ENCODE measurements at places on chromosomes 4 and X.

DNA sequence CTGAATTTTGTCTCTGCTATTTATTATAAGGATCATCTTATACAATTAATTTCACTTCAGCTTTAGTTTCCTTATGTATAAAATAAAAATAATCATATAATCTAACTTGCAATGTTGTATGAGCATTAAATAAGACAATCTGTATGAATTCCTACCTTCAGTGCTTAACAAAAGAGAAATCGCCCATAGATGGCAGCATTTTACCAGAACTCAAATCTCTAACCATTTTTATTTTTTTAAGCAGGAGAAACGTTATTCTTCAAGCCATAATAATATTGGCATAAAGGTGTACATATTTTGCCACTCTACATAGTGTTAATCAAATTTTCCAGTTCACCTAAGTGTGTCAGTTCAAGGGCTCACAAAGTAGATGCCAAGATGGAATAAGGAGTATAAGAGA lies 78.8 kb downstream of the TMEM47 start:
- no peak for DNase-seq

GRCh38 chr4:108159845-108160244 lies 8.9 kb downstream of the LEF1 start:
- DNase-seq, result no peak

DNA sequence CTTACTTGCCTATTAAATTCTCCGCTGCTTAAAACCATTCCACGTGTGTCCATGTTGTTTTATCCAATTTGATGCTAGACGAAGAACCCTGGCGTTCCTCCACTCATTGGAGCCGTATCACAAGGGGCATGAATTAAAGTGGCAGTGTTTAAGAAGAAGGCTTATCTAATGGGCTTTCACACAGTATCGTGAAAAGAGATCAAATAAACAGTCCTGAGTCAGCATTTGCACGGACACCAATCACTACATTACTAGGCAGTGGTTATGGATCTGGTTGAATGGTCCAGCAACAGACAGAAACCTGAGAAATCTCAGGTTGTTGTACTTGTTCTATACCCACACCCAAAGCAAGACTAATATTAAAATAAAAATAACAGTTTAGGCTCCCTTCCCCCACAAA lies 671.6 kb downstream of the FAT4 start:
- DNase-seq, result no peak

- DNase-seq, result no peak
These were observed 55.3 kb downstream of the MBNL3 start for GRCh38 chrX:132433551-132433950.

DNA sequence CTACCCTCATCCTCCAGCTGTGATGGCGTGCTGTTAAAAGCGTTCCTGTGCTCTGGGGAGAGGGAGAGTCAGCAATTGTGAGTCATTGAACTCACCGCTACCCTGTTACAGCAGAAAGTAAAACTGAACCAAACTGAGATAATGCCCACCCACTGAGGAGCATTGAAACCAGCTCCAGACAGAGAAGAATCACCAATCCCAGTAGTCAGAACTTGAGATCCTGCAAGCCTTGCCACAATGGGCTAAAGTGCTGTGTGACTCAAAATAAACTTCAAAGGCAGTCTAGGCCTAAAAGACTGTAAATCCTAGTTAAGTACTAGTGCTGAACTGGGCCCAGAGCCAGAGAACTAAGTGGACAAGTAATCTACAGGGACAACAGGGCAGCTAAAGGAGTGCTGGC lies 1394.2 kb upstream of the DIAPH2 start:
- no peak for DNase-seq

DNA sequence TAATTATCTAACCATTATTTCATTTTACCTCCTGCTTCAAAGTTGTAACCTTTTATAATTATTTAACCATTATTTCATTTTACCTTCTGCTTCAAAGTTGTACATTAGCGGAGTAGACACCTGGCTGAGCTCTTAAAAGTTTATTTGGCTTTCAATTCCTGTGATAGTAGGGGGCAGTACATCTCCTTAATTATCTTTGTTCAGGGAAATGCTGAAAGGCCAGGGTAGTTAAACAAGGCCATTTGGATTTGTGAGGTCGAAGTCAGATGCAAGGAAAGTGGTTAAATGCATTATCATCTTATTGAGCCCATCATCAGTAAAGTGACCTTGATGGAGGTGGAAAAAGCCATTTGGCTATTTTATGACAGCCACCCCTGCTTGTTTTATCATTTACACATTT lies 210.6 kb downstream of the TENM3 start:
- no peak for DNase-seq

DNA sequence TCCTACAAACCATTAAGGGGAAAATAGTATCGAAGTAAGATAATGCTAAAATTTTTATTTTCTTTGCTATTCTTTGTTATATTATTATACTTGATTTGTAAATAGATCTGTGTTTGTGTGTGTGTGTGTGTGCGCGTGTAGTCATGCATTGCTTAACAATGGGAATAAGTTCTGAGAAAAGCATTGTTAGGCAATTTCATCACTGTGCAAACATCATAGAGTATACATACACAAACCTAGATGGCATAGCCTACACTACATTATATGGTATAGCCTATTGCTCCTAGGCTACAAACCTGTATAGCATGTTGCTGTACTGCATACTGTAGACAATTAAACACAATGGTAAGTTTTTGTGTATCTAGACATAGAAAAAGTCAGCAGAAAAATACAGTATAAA lies 17.1 kb downstream of the MTTP start:
- DNase-seq, result no peak

- no peak for DNase-seq
These were observed 32.1 kb upstream of the CLCN4 start for GRCh38 chrX:10124506-10125247.

- no peak for DNase-seq
These were observed 1038.4 kb upstream of the PABPC4L start for GRCh38 chr4:135239964-135240363.

- DNase-seq, result no peak
These were observed 12.4 kb upstream of the MAOA start for GRCh38 chrX:43643662-43644061.

- DNase-seq, result no peak
These were observed 12.7 kb upstream of the ZNF330 start for GRCh38 chr4:141207961-141208360.

DNA sequence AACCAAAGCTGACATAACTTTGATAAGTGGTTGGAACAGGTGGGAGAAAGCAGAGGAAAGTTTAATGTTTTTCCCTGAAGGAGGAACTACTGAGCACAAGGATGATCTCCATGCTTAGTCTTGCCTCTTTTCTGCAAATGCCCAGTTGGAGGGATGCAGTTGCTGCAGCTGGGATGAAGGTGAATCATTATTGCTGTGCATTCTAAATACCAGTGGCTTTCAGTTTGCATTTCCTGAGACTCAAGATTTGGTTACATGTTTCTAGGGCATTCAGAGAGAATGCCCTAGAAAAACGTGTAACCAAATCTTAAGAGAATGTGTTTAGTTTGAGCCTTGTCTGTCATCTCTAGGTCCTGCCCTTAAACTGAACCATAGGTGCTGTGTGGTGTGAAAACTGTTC lies 42.2 kb downstream of the METTL14 start:
- no peak for DNase-seq

- no peak for DNase-seq
These were observed 11.0 kb downstream of the ODAPH start for GRCh38 chr4:75566911-75567310.

DNA sequence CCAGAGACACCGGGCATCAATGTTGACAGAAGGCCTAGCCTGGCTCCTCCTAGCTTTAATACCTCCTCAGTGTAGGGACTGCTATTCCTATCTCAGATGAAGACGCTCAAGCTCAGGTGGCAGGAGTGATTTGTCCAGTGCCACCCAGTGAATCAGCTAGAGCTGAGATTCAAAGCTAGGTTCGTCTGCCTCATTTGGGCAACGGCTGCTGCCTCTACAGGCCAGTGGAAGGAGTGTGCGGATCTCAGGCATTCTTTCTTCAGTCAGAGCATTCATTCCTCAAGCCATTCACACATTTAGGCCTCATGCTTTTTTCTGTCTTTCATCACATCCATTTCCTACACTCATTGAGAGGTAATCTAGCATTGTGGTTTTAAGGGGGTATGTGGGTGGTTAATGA lies 7.3 kb downstream of the TSR2 start:
- DNase-seq, result no peak

DNA sequence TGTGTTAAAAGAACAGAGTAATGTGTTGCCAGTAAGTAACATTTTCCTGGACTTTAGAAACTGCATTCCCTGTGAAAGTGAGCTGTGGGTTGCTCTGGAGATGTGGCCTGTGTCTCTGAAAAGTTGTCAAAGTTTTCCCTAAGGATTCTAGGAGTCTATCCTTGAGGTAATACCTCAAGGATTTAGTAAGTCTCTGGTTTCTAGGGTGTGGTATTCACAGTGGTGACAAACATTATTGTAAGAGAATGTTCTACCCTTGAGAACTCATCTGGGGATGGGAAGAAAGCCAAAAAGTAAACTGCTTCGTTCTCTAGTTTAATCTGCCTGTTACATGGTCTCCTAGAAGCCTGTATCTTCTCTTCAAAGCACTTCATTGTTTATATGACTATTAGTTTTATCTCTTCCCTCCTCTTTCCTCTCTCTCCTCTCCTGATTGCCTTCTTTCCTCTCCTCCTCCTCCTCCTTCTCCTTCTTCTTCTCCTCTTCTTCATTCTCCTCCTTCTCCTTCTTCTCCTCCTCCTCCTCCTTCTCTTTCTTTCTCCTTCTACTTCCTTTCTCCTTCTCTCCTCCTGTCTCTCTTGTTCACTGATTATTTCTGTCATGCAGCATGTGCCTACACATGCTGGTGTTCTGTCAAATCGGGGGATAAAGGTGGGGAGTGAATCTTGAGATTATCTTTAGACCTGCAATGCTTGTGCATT lies 321.3 kb downstream of the PTTG2 start:
- DNase-seq, result no peak

GRCh38 chr4:100190643-100191600 lies 654 bp upstream of the DDIT4L start:
- DNase-seq, result no peak

- no peak for DNase-seq
These were observed 63.5 kb downstream of the PJA1 start for GRCh38 chrX:69101683-69102251.

DNA sequence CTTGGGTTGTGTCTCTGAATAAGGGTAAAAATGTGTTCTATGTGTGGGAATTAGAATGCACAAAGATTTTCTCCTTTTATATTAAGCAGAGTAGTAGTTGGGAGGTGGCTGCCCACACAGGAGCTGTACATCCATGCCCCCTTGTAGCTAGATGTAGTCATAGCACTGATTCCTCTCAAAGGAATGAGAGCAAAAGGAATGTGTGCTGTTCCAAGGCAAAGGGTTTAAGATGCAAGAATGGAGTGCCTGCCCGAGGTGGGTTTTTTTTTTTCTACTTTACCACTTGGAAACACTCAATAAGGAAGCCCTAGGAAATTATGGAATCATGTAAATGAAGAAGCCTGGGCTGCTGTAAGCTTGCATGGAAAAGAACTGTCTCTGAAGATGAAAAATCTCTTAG lies 2183.2 kb upstream of the AGA start:
- no peak for DNase-seq

GRCh38 chrX:14832586-14832985 lies 40.3 kb downstream of the FANCB start:
- DNase-seq, result no peak

- DNase-seq, result no peak
These were observed 33.4 kb downstream of the ARHGEF6 start for GRCh38 chrX:136747003-136747986.

DNA sequence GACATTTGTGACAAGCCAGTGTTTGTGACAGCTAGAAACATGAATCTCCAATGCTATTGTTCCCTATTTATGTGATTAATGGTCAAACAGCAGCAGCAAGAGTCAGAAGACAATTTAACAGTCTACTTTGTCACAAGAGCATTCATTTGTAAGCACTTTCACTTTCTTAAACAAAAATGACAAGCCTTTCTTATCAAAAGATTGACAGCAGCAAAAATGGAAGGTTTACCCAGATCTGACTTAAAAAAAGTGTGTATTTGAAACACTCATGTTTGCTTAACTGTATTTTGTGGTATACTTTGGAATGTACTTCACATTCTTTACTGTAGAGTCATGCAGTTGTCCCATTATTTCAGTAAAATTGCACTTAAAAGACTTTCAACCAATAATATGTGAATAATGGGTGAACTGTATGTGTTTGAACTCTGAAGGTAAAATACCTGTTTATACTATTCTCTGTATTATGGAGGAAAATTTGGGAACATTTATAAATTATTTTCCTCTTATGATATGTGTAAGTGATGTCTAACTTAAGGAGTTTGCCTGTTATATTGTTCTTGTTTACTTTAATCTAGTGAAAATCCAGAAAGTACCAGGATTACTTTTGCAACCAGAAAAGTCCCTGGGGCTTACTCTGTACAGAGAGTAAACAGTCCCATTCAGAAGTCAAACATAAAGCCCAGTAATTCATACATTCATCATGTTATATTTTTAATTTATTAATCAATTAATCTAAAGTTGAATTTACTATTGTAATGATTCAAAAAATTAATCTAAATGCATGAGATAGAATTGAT lies 314.9 kb upstream of the TRAM1L1 start:
- DNase-seq, result no peak

- no peak for DNase-seq
These were observed 181.4 kb upstream of the HCCS start for GRCh38 chrX:10929747-10930146.

- DNase-seq, result peak; percentile 20
These were observed 46.7 kb downstream of the CXCL13 start for GRCh38 chr4:77652237-77652897.

DNA sequence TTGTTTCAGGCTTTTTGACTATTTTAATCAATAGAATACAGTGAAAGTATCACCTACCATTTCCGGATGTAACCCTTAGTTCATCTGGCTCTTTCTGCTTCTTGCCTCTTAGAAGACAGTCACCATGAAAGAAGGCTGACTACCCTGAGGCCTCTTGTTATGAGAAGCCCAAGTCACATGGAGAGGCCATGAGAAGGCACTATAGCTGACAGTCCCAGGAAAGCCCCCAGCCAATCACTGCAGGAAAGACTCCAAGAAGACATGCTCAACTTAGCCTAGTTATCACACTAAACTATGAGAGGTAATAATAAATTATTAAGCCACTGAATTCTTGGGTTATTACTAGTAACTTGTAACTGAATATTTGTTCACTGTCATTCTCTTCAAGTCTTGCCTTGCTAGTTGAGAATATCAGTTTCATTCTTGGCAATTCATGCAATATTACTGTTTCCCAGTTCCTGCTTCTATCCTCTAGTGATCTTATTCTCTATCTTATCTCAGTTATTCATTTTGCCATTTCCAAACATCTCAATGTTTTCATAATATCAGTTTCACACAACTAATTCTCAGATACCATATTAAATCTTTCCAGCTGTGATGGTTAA lies 57.1 kb upstream of the GUCY1A1 start:
- no peak for DNase-seq

DNA sequence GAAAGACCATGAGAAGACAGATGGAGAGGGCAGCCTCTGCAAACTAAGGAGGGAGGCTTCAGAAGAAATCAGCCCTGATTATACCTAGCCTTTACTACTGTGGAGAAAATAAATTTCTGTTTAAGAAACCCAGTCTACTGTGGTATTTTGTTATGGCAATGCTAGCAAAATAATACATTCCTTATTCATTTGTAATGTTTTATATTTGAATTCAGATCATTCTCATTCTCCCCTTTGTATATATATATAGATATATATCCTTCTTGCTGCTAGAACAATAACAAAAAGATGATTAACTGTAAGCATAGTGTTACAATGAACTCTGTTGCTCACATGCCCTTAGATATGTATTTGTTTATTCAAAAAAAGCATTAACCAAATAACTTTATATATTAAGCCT lies 22.5 kb downstream of the DMD start:
- no peak for DNase-seq

- DNase-seq, result no peak
These were observed 14.1 kb downstream of the XIAP start for GRCh38 chrX:123873956-123874355.
